ENCODE measurements at places on chromosomes 7 and 10. TPM values are rescaled to one million over a fixed set of nuclear protein-coding genes. Genes with fewer than 3 reads are reported as not detected.

Gene SH2B2
- total RNA-seq, result 0.44 TPM

Gene PLEKHS1
- 1.0 TPM for total RNA-seq

Gene TMEM225B
- total RNA-seq, result 0.20 TPM

Gene STEAP1B
- 1.2 TPM for total RNA-seq

Gene NODAL
- total RNA-seq, result not detected

Gene CYP3A5
- total RNA-seq, result 0.05 TPM

Gene NYAP1
- not detected for total RNA-seq

DNA sequence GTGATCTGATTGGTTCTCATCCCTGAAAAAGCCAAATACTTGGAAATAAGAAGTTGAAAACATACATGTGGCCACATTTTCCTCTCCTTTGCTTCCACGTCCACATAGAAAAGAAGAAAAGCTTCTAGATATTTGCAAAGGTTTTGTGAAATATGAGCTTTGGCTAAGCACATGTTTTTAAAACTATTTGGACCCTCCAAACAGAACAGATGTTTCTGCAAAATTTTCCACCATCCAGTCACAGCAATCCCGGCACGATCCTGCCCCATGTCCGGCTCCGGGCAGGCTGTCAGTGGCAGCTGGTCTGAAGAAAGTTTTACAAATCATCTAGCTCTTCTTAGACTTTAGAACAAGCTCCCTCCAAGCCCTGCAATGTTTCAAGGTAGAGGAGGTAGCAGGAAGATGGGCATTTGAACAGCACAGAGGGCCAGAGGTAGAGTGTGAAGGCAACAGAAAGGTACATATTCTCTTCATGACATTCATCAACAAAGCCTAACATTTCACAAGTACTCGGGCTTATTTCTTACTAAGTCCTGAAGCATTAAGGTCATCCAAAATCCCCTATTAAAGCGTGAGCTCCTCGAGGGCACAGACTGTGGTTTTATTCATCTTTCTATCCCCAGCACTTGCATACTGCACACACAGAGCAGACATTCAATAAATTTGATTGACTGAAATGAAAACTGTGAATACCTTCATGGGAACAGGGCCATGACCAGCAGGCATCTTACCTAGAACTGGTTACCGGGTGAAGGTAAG is 110.1 kb downstream of the JAZF1 start:
- peak; percentile 22 for DNase-seq

DNA sequence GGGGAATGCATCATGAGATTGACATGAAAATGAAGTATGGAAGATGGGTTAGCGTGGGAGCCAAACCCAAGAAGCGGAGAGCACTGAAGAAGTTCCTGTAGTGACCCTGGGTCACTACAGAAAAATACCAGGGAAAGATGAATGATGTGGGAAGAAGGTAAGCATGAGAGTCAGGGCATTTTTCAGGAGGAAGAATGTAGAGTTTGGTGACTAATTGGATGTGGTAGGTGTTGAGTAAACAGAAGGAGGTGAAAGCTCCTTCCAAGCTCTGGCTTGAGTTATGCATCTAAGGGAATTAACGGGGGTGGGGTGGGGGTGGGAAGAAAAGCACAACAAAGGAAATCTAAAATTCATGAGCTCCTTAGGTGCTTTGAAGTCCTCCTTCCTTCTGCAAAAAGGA is 238.1 kb upstream of the AOAH start:
- DNase-seq, result peak; percentile 75

DNA sequence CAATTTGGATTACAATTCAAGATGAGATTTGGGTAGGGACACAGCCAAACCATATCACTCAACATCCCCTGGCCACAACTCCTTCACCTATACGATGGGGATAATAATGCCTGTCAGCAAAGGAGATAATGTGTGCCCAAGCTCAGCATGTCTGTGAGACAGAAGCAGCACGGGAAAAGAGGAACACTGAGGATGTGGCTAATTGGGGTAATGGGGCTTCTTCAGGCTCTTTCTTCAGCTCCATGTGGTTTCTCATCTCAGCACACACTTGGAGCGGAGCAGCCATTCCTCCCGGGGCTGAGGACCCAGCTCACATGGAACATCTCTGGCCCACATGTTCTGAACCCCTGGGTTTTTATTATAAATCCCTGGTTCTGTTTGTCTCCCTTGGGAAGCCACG is 136.0 kb upstream of the NAMPT start:
- DNase-seq, result no peak

- no peak for DNase-seq
Observed at GRCh38 chr10:224571-224970, 89.3 kb downstream of the ZMYND11 start.

- no peak for DNase-seq
Observed at GRCh38 chr7:159126311-159127260, 18.1 kb downstream of the VIPR2 start.

GRCh38 chr10:102744374-102745051 is 765 bp downstream of the WBP1L start:
- peak; percentile 22 for DNase-seq

- DNase-seq, result no peak
Observed at GRCh38 chr7:98771941-98772603, 97.7 kb downstream of the TMEM130 start.

DNA sequence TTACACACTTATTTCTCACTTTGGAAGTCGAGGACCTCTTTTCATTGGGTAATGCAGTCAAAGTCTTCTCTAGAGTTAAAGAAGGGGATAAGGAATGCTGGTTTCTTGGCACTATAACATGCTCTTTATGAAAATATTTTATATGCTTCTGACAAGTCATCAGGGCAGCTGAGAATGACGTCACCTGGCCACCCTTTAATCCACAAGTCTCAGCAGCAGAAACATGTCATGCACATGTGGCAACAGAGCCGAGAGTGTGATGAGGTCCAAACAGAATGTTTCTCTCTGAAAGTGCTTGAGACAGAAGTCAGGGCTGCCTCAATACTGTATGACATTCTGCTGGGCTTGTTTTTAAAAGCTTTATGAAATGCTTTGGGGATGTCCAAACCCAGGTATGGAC is 63.5 kb upstream of the C10orf90 start:
- no peak for DNase-seq

GRCh38 chr7:38798552-38799267 is 110.3 kb downstream of the VPS41 start:
- DNase-seq, result no peak

DNA sequence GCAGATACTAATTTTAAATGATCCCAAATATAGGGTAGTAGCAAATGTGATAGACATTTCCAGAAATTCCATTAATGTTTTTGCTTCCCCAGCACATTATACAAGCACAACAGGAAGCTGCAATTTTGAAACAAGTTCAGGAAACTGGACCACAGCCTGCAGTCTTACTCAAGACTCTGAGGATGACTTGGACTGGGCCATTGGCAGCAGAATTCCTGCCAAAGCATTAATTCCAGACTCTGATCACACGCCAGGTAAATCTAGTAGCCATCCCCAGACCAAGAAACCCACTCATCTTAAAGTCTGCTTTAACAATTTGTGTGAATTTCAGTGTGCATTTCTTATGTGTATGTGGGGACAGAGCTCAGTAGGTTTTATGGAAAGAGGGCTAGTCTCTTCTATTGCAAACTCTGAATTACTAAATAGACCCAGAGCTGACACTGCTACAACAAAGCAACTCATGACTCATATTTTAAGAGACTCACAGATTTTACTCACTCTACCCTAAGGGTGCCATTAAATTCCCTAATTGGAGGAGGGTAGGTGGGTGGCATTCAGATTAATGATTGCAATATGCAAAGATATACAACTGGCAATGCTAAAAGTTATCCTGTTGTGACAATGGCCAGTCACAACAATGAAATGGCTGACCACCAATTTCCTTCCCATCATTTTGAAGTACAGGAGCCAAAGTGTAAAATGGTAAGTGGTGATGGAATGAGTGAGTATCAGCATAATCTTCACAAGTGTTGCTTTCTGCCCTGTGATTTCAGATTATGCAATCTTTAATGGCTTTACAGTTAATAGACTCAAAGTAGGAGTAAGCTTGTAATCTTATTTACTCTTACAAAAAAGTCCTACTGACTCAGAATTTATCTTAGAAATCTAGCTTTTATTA is 317.6 kb upstream of the PLXDC2 start:
- peak; percentile 14 for DNase-seq

Data from M059J (cell line).